ENCODE measurements at places on chromosomes 13 and 19.
A peak's percentile ranks its signal among the peaks of the same experiment; 100 is the strongest.

DNA sequence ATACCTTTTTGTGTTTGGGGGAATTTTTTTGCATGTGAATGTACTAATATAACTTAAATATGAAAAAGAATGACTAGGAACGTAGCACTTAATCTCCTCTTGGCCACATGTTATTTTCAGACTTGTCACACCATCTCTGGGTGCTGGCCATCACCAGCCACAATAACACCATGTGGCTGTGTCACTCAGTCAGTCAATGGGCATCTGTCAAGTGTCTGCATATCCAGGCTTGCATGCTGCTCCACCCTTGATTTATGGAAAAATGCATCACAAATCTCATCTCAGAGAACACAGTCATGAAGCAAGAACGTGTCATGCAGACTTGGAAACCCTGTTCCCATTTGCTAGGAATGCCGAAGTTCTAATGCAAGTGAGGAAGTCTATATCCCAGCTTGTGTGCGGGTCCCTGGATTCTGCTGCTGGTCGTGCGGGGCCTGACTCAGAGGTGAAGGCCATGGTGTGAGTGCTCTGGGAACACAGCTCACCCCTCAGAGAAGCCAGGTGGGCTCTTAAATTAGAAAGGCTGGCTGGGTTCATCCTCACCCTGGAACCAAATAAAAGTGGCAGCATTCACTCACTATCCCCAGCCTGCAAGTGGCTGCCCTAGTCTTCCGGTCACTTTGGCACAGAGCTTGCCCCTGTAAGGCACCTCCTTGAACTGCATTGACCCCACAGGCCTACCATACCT lies 53.6 kb upstream of the ARHGEF7 start:
- no peak for DNase-seq

DNA sequence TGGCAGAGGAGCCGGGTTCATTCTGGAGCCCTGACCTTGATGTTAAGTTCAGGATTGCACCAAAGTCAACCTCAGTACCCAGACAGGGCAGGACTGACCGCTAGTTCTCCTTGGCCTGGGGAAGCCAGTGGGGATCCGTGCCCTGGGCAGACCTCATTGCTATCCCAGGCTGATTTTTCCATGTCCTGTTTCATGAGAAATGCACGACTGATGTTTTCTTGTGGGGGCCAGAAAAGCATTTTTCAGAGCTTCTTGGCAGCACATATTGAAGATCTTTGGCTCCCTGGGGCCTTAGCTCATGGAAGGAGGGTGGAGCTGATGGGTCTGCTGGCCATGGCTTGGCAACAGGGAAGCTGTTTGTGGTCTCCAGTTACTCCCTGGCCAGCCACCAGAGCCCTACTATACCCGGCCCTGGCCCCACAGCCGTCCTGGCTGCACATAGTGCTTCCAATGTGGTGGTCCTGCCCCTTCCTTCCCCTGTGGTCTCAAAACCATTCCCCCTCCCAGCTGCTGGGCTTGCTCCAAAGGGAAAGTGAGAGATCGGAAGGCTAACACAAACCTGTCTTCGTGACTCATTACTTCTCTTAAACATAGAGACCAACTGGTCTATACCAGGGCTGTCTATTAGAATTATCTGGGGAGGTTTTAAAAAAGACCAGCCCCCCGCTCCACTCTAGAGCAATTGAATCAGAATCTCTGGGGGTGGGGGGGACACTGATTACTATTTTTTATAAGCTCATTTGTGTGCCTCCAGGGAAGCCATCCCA lies 11.2 kb downstream of the IL17D start:
- DNase-seq = peak; percentile 65

GRCh38 chr13:114043421-114044053 lies 69.7 kb upstream of the C13orf46 start:
- DNase-seq = peak; percentile 98

GRCh38 chr13:39835253-39835652 lies 179.8 kb downstream of the COG6 start:
- DNase-seq = no peak

DNA sequence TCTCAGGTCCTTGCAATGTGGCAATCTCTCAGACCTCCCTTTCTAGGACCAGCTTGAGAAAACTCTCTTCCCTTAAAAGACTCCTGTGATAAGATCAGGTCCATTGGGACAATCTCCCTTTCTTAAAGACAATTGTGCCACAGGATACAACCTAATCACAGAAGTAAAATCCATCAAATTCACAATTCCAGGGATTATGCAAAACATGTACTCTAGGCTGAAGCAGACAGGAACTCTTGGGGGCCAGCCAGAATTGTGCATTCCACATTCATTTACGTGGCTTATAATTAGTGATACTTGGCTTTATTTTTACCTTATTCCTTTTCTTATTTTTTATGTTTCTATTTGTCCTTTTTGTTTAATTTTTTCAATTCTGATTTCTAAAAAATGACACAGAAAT lies 257.9 kb downstream of the KLF12 start:
- DNase-seq = peak; percentile 18

DNA sequence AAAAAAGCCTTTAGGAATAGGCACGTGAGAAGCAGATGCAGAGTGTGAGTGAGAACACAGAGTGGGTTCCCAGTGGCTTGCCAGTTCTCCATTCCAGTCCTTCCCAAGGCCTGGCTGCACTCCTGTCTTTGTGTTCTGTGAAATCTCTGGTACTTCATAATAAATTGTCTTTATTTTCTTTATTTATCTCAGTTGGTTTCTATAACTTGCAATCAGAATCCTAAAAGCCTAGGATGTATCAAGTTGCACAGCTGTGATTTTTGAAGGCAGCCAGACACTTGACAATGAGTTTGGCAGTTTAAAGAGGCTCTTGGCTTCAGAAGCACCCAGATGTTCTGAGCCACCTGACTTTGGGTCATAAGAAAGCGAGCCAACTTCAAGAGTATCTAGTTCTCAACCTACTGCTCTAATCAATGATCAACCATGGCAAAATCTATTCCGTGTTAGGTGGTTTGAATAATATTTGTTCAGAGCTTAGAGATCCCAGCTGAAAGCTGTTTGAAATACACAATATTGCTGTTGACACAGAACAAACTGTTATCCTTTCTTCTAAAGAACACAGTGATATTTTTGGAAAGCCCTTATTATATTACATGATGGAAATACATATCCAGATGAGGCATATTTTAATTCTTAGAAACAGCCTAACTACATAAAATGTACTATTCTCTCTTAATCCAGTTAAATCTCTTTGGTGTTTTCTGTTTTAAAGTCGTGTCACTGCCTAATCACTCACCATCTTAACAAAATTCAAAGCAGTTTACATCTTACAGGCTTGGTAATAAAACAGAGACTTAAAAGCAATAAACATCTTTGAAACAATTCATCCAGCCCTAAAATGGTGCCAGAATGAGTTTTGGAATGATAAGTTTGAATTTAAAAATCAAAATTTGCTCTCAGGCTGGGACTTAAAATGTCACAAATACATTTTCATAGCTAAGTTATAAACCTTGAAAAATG lies 483.0 kb upstream of the NBEA start:
- no peak for DNase-seq

DNA sequence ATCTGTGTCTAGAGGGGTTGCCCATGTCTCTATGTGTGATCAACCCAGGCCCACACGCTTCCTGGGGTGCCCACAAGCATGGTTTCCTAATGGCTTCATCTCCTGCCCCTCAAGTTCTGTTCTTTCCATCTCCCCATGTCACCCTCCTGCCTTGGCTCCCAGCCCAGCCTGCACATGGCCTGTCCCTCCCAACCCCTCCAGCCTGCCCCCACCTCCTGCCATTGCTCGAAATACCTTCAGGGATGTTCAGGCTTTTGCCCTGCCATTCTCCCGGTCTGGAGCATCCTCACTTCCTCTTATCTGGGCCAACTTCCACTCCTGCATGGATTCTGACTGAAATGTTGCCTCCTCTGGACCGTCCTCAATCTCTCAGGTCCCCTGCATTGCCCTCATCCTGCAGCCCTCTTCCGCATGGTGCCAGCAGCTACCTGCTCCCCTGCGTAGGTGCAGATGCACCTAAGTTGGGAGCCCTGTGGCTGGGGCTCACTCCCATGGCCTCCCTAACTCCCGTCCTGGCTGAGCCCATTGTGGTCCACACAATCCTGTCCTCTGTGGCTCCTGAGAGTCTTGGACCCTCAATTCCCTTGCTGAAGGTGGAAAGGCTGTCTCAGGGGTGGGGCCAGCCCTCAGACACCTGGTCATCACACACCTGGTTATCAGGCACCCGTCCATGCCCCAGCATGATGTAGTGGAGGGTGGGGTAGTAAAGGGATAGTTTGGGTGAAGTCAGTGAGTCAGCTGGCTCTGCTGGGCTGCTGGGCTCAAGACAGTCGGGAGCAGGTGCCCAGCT lies 152.1 kb downstream of the URI1 start:
- no peak for DNase-seq

GRCh38 chr19:19223060-19223459 lies 11.3 kb downstream of the NCAN start:
- DNase-seq = no peak

DNA sequence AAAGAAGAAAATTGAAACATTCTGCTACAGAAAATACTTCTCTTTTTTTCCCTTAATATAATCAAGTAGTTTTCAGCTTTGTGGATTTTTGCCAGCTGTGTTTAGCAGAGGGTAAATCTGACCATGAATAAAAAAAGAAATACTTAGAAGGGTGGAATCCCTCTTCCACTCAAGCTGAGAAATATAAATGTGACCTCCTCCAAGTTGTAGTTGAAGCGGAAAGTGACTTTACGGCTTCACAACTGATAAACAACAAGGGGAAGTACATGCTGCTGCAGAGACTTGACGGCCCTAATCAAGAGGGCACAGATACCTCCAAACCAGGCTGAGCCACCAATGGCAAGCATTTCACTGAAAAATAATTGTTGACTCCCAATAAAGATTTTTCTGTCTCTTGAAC lies 785.0 kb downstream of the SLITRK5 start:
- DNase-seq = no peak

DNA sequence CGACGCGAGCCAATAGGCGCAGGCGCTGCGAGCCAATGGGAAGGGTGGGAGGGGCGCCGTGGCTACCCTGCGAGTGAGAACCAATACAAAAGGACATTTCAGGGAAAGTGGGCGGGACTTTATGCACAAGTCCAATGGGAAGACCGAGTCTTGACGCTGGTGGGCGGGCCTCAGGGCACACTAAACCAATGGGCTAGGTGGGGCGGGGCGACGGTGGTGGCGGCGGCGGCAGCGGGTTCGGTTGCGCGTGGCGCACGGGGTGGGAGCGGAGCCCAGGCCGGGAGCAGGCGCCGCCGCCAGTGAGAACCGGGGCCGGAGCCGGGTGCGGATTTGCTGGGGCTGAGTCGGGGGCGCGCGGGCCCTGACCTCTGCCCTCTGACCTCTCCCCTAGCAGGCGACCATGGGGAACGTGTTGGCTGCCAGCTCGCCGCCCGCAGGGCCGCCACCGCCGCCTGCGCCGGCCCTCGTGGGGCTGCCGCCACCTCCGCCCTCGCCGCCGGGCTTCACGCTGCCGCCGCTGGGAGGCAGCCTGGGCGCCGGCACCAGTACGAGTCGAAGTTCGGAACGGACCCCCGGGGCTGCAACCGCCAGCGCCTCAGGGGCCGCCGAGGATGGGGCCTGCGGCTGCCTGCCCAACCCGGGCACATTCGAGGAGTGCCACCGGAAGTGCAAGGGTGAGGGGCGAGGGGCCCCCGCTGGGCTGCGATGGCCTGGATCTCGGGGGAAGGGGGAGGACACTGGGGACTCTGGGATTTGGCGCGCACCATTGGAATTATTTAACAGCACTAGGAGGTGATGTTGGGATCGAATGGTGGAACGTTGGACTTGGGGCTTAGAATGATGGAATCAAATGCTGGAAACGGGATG lies at the start of gene TOMM40:
TOMM40 (plus strand) TSS at position 239 of the 867 bp plus-strand sequence; CDS start at position 401, 162 bp downstream.
- peak; percentile 54 for DNase-seq

DNA sequence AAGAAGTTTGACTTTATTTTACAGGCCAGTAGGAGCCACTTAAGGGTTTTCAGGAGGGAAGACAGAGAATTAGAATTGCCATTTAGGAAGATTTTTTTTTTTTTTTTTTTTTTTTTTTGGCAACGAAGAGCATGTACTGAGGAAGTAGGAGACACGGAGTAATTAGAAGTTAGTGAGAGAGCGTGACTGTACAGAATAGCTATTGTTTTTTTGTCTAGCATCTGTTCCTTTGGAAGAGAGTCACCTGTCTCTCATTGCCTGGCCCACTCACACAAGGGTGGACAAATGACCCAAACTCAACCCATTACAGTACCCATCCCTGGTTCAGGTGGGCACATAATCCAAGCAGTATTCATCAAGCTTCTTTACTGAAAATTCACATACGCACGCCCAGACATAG lies 166.7 kb downstream of the LACC1 start:
- no peak for DNase-seq

DNA sequence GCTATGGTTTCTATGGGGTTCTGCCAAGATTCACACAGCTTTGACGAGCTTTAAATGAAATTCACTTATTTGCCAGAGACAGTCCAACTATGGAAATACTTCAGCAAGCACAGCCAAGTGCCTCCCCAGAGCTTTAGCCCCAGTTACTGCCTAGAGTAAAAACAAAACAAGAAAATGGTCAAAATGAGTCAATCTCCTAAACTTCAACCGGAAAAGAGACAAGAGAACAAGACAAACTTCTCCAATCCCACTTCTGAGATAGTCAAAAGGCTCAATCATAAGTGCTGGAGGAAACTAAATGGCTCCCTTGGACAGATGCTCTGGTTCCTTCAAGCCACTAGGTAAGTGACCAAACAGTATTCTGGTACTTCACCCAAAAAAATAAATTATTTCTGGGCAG lies 65.8 kb downstream of the KATNAL1 start:
- no peak for DNase-seq

- no peak for DNase-seq
These were observed 339.9 kb downstream of the SLC7A1 start for GRCh38 chr13:29255567-29255966.

- peak; percentile 54 for DNase-seq
These were observed 20.9 kb downstream of the FCHO1 start for GRCh38 chr19:17772172-17772571.

- no peak for DNase-seq
These were observed 84.7 kb upstream of the MEDAG start for GRCh38 chr13:30821421-30821820.

GRCh38 chr13:93235258-93236015 lies 8.8 kb downstream of the GPC6 start:
- DNase-seq = peak; percentile 99

DNA sequence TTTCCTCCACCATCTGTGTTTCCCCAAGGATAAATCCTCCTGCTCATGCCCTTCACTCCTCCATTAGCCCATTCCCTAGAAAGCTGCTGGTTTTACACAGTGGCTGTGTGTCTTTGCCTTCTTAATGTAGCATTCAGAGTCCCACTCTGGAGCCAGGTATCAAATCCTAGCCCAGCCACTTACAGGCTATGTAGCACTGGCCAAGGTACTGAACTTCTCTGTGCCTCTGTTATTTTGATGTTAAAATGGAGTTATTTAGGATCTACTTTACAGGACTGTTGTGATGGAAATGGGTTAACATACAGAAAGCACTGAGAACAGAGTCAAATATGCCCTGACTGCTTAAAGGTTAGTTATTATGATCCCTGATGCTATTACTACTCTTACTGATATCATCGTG lies 1.5 kb upstream of the ZSCAN4 start:
- DNase-seq = no peak
